Suppressor macrophage treated with lipopolysaccharide for 1 hour (primary cell): ENCODE measurements at places on chromosomes 6 and 20.

- DNase-seq = no peak
These were observed 602.4 kb downstream of the COL12A1 start for GRCh38 chr6:74603322-74604076.

- DNase-seq = no peak
These were observed 29.8 kb upstream of the AHI1 start for GRCh38 chr6:135527116-135527959.

GRCh38 chr6:85460154-85460920 is 10.5 kb downstream of the NT5E start:
- DNase-seq = no peak

DNA sequence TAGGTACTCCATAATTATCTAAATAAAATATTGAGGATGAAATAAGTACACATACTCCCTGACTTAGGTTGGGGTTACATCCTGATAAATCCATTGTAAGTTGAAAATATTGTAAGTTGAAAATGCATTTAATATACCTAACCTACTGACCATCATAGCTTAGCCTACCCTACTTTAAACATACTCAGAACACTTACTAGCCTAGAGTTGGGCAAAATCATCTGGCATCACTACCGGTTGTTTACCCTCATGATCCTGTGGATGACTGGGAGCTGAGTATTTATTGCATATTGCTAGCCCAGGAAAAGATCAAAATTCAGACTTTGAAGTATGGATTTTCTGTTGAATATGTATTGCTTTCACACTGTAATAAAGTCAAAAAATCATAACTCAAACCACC is 467.3 kb downstream of the C6orf118 start:
- no peak for DNase-seq
